Naive thymus-derived CD8-positive, alpha-beta T cell (primary cell): ENCODE measurements at places on chromosomes 1 and 21.

- DNase-seq = no peak
These were observed 10.3 kb downstream of the SLC37A1 start for GRCh38 chr21:42523941-42524340.

- no peak for DNase-seq
These were observed 546.4 kb downstream of the OMA1 start for GRCh38 chr1:58000116-58000515.

- DNase-seq = no peak
These were observed 7.1 kb upstream of the UBXN10 start for GRCh38 chr1:20178634-20179370.

DNA sequence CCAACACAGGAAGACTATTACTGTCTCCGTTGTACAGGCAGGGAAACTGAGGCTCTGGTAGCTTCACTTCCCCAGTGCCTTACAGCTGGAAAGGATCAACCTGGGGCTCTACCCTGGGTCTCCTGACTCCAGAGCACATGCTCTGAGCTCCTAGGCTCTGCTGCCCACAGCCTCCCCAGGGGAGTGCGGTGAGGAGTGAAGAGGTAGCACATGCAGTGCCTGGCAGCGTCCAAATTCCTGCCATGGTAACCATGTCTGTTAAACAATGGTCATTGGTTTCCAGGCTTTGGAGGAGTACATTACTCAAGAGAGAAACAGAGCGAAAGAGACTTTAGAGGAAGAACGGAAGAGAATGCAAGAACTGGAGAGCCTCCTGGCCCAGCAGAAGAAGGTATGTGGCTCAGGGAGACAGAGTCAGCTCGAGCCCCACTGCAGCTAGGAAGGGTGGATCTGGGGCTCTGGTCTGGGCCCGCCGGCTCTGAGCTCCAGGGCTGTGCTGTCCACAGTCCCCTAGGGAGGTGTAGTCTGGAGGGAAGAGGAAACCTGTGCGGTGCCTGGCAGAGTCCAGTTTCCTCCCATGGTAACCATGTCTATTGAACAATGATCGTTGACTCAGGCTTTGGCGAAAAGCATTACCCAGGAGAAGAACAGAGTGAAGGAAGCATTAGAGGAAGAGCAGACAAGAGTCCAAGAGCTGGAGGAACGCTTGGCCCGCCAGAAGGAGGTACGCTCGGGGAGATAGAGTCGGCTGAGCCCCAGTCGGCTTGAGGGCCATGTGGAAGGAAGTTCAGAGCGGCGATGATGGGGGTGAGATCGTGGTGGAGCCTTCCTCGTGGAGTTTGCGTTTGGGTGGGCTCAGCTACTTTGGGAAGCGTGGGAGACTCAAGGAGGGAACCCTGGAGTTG, 64.6 kb upstream of the EFHD2 start:
- DNase-seq = no peak

DNA sequence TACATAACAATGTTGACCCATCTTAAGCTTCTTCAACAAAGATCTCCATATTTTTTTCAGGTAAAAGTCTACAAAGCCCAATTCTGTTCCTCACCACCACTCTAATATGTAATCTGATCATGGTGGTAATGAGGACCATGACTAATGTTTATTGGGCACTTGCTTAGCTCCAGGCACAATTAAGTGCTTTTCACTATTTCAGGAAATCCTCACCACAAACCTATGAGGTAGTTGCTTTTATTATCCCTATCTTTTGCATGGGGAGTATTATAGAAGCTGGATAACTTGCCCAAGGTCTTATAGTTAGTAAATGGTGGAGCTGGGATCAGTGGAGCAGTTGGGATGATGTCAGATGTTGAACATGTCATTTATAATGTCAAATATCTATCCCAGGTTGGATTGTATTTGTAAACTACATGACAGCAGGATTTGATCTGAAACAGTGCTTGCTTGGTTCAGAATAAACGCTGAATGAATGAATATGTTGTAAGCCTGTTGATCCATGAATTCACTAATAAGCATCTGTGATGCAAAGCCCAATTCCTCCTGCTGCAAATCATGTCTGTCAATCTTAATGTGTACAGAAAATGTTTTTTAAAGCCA, 283.3 kb upstream of the ST6GALNAC5 start:
- no peak for DNase-seq

DNA sequence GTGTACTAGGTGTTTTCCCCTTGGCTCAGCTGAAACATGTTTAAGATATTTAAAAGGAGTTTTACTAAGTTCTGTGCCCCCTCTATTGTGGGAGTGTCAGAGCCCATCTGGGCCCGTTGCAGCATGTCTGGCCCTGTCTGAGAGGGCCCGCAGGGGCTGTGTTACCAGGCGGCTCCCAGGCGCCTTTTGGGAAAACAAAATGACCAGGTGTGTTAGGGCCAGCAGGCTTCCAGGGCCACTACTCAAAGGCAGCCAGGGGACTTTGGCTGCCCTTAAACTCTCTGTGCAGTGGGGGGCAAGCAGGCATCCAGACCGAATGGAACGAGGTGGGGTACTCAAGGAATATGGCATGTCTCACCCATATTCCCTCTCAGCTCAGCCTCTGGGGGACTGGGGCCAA, 111.7 kb downstream of the KCNN3 start:
- no peak for DNase-seq

GRCh38 chr1:167520711-167521206, 2.4 kb upstream of the CD247 start:
- no peak for DNase-seq

DNA sequence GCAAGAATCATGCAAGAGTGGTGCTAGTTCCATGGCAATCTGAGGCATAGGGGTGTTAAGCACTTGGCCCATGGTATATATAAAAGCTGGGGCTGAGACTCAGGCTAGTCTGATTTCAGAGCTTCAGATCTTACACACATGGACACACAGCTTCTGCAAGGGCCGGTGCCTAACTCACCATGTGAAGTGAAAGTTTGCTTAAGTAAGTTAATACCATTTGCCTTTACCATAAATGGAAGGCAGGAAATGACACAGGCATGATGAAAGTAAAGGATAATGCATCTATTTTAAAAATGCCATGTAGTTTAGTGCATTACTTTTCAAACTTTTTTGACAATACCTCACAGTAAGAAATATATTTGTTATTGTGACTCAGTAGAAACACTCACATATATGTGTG, 122.6 kb downstream of the KCNJ6 start:
- DNase-seq = no peak

DNA sequence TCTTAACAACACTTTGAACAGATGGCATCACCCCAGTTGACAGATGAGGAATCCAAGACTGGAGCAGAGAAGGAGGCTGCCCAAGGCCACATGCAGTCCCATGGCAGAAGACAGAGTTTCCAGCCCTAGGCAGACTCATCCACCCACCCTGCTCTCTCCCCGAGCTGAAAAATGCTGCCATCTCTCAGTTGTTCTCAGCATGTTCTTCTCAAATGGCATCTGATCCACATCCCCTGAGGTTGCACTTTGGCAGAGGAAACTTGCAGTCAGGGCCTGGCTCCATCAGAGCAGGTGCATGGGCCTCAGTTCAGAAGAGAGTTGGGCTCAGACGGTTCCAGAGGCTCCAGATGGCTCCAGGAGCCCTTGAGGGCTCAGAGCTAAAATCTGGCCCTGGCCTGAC, 709.4 kb downstream of the MATN1 start:
- DNase-seq = no peak

DNA sequence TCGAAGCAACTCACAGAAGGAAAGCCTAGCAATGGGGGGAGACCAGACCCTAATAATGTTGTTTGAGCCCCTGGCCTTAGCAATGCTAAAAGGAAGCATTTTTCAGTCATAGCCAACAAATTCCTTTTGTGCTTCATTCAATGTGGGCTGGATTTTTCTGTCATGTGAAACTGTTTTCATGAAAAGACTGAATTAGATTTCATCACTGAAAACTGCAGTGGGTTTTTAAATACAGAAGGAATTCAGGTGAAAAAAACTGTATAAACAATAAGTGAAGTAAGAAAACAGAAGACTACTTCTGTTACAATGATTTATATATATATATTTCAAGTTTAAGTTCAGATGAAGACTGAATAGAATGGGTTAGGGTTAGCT, 204.8 kb downstream of the SMYD3 start:
- no peak for DNase-seq

DNA sequence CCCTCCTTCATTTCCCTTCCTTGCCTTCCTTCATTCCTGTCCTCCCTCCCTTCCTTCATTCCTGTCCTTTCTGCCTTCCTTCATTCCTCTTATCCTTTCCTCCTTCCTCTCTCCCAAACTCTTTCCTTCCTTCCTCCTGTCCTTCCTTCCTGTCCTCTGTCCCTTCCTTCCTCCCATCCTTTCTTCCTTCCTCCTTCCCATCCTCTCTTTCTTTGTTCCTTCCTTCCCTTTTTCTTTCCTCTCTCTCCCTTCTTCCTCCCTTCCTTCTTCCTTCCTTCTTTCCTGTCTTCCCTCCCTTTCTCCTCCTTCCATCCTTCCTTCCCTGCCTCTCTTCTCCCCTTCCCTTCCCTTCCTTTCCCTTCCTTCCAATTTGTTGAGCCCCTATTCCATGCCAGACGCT, 15.8 kb upstream of the JUN start:
- no peak for DNase-seq

DNA sequence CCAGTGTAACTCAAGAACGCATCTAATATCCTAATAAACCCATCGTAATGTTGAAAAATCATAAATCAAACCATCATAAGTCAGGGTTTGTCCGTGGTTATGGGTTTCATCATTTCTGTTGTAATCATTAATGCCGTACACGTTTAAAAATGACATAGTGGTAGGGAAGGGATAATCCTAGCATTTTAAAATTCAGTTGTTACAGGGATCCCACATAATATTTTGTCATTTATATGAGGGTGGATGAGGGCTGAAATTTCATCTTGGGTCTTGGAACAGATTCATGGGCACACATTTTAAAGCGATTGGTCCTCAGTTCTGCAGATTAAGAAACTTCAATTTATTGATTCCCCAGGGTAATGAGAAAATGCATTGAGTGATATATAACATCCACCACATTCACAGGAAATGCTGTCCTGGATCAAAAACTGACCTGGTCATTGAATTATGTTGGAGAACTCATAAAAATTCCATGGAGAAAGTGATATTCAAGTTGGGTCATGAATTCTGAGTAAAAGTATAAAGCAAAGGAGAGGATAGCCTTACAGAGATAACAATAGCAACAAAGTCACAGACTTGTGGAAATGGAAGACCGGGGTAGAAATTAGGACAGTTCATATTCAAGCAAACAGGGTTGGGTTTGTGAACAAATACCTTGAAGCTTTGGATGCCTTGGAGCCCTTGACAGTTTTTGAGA, 1527.3 kb upstream of the TPTE start:
- DNase-seq = no peak

GRCh38 chr1:228735871-228736586, 750 bp downstream of the RHOU start:
- DNase-seq = no peak

DNA sequence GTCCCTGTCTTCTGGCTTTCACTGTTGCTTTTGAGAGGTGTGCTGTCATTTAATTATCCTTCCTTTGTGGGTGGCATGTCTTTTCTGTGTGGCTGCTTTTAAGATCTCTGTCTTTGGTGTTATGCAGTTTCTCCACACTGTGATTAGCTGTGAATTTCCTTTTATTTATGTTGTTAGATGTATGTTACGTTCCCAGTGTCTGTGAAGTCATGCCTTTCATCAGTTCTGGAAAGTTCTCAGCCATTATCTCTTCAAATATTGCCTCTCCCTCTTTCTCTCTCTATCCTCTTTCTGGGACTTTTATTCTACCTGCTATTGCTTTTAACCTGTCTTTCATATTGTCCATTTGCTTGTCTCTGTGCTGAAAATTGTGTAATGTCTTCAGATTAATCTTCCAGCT, 21.0 kb upstream of the CSF3R start:
- DNase-seq = no peak

DNA sequence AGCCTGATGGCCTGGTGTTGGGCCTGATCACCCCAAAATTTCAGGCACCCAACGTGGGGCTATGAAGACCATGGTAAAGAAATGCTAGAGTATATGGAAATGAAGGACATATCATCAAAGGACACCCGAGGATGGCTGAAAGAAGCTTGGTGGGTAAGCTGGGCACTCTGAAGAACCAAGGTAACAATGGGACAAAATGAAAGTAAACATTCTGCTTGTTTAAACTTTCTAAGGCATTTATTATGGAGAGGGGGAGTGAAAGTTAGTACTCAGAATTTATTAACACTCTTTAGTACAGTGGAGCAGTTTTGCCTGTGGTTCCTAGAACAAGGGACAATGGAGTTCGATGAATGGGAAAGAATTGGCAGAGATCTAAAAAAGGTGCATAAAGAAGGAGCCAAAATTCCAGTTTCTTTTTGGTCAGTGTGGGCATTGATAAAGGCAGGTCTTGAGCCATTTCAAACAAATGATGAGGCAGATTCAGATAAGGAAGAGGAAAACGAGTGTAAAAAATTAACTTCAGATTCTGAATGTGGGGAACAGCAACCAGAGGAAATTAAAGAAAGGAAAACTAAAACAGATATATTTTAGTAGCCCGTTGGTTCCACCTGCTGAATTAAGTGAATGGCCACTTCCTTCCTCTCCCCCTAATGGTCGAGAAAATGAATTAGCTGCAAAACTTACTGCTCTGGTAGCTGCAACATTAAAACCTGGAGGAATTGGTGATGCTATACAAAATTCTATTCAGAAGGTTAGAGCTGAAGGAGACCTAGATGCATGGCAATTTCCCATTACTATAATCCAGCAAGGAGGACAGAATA, 8.4 kb upstream of the PM20D1 start:
- no peak for DNase-seq

DNA sequence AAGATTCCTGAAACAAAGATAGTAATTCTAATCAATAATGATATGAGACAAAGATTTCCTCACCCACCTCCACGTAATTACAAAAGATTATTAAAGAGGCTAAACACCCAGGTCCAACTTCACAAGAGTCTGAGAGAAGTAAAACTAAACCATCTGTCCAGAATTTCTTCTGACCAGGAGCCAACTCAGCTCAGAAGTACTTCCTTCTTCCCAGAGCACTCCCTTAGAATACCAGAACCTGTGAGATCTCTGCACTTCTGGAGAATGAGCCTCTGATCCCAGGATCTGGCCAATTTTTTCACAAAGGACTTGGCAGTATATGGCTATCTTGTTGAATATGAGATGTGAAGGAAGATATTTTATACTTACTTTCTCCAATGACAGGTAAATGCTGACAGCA, 120.6 kb upstream of the PALMD start:
- no peak for DNase-seq

- peak; percentile 28 for DNase-seq
These were observed 450 bp downstream of the S100A10 start for GRCh38 chr1:151993084-151993733.

GRCh38 chr1:200938955-200939354, 44.3 kb downstream of the INAVA start:
- no peak for DNase-seq
